Esophagus mucosa (tissue), 1 donor: ENCODE measurements at places on chromosomes 11 and 22. TPM values are rescaled to one million over a fixed set of nuclear protein-coding genes. Genes with fewer than 3 reads are reported as not detected.
A peak's percentile ranks its signal among the peaks of the same experiment; 100 is the strongest.

HINFP gene
- 13.2 TPM for total RNA-seq

LMO2 gene
- 11.7 TPM for total RNA-seq

UBQLN3 gene
- not detected for total RNA-seq

PATE4 gene
- total RNA-seq = not detected

PSMD13 gene
- total RNA-seq = 81.8 TPM

NRIP3 gene
- total RNA-seq = 0.80 TPM

PGA5 gene
- total RNA-seq = not detected

GAL3ST1 gene
- total RNA-seq = not detected

ACCS gene
- total RNA-seq = 5.9 TPM

- ATAC-seq = no peak
Measured at GRCh38 chr11:15897211-15897960, 459.0 kb downstream of the SOX6 start.

DNA sequence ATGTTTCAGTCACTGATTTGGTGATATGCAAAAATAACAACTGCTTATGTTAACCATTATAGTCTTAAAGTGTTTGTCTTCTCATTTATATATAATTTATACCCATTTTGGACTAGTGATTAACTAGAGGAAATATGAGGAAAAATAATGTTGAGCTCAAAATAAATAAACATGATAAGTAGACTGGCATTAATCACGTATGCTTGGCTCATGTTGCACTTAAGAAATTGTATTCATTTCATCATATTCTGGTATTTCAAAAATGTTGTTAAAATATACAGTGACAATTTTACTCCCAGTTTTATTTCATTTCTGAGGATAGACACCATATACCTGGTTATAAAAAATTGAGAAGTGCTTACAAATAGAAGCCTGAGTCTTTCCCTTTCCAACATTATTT, 3.8 kb upstream of the OR10D3 start:
- ATAC-seq = no peak

DNA sequence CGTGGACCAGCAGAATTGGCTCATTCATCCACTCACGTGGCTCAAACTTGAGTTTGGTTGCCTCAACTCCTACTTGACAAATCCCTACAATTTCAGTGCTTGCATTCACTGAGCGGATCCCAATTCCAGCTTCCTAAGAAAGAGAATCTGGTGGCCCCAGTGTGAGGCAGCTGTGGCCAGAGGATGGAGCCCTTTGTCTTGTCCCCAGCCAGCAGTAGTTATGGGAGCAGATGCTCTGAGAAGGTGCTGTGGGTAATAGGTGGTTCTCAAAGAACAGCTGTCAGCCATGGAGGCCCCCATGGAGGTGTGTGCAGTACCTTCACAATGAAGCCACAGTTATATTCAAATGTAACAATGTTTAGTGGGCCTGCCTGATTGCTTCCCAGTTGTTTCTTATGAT, 39.3 kb downstream of the KREMEN1 start:
- ATAC-seq = no peak

- ATAC-seq = no peak
Measured at GRCh38 chr22:36682811-36683210, 20.7 kb downstream of the CACNG2 start.

GRCh38 chr11:77039491-77040400, 5.5 kb downstream of the B3GNT6 start:
- peak; percentile 48 for ATAC-seq

DNA sequence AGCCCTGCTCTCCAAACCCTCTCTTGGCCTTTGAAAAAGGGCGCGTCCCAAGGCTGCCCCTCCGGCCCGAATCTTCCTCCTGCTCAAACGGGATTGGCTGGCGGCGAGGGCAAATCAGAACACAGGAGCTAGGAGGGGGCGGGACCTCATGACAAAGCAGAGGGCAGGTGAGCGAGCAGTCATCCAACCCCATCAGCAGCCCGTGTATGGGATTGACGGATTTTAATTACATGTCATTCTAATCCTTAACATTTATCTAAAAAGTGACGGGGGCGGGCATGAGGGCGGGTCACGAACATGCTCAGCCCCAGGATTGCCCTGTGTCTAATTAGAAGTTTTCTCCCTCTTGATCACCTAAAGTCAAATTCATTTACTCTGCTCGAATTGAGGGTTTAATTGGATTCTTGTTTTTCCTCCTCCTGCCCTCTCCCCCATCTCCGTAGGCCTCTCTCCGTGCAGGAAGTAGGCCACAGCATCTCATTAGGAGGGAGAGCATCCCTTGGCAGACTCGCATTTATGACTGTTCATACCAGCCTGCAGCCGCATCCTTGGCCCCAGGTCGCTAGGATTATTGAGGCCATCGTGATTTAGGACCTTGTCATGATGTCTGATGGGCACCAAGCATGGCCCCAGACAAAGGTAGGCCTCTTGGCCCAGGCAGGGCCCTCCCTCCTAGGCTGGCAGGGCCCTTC, 147.1 kb downstream of the CHST1 start:
- ATAC-seq = no peak

DNA sequence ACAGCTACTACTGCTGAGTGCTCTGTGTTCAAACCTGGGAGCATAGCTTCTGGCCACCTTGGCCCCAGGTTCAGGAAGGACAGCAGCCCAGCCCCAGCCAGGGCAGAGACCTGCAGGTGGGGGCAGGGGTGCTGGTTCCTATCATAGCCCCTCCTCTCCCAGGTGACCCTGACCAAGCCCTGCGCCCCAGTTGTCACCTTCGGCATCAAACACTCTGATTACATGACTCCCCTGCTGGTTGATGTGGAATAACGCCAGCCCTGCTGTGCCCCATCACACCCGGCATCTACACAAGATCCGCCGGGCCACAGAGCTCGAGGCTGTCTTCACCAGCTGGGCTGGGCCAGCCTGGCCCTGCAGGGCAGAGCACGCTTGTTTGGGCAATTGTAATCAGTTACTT, 6.9 kb downstream of the SCGB1C1 start:
- no peak for ATAC-seq

DNA sequence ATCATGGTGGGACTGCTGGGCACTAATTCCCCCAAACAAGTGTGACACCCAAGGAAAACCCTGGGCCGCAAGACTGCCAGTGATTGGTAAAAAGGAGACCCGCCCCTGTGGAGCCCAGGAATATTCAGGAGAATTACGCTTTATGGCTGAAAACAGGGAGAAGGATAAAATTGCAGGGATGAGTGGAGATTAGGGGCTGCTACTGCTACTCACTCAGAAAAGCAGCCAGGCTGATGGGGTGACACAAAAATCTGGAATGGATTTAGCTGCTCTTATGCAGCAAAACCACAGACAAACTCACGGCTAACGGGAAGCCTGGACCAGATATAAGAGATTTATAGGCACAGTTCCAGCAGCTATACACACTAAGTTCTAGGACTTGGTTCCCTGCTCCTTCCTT, 4.4 kb upstream of the FBXO3 start:
- no peak for ATAC-seq

GRCh38 chr11:67287355-67288197, 1.5 kb upstream of the ANKRD13D start:
- no peak for ATAC-seq

- no peak for ATAC-seq
Measured at GRCh38 chr22:30088468-30088867, 8.2 kb downstream of the HORMAD2 start.

- no peak for ATAC-seq
Measured at GRCh38 chr22:46064966-46065666, 85.2 kb upstream of the PPARA start.

GRCh38 chr22:50585781-50586180, 3.1 kb upstream of the CHKB start:
- no peak for ATAC-seq

DNA sequence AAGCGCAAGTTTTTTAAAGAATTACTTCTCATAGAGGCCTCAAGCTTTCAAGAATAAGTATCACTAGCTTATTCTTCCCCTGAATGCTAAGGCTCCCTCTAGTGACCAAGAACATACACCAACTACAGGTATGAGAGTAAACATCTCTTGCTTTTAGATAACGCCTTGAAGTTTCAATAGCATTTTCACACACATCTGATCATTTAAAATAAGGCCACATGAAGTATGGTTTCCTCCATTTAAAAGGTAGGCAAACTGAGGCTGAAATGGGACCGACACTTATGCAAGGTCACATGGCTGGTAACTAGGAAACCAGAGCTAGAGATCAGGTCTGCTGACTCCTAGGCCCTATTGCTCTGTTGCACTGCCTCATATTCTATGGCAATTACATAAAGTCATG, 66.5 kb downstream of the CCDC34 start:
- peak; percentile 42 for ATAC-seq

- ATAC-seq = peak; percentile 57
Measured at GRCh38 chr11:10314199-10315072, 9.6 kb downstream of the ADM start.

DNA sequence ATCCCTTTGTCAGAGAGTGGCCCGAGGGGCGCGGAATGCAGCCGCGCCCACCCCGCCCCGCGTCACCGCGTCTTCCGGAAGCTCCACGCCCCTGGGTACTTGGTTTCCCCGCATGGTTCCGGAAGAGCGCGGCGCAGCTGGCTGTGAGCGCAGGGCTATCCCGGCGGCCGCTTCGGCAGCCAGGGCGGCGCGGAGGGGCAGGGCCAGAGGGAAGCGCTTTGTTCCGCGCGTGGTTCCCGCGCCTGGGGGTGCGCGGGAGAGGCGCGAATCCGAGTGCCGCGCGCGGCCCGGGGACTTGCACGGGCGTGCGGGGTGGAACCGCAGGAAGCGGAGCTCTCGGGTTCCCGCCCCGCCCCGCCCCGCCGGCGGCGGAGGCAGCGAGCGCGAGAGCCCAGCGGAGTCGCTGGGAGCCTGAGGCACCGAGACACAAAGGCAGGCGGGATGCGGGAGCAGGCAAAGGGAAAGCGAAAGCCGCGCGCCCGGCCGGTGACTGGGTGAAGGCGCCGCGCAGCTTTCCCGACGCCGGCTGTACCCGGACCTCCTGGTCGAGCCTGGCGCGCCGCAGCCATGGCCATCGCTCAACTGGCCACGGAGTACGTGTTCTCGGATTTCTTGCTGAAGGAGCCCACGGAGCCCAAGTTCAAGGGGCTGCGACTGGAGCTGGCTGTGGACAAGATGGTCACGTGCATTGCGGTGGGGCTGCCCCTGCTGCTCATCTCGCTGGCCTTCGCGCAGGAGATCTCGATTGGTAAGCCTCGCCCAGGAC, at the start of gene PANX1:
TSS of gene PANX1 (plus strand) at position 96 of the 766 bp plus-strand sequence. CDS start at position 568, 472 bp downstream.
- ATAC-seq = peak; percentile 88

- ATAC-seq = no peak
Measured at GRCh38 chr11:27347359-27348339, 15.4 kb downstream of the CCDC34 start.

DNA sequence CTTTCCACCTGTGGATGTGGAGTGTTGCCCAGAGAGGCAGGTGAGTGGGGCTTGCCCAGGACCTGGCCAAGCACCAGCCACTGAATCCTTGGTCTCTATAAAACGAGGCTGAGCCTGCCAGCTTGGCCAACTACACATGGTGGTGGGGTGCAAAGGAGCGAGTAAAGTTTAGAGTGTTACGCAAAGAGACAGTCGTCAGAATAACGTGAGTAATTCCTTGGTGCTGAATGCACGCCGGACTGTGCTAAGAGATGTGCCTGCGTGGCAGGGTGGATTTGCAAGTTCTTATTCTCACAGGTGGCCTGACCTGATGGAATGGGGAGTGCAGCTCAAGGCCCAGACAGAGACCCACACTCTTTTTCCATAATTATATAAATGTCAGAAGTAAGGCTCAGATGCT, 88.6 kb upstream of the B3GAT1 start:
- ATAC-seq = no peak
